ENCODE measurements at places on chromosomes 7 and 10. TPM values are rescaled to one million over a fixed set of nuclear protein-coding genes. Genes with fewer than 3 reads are reported as not detected.

Gene HTRA1
- total RNA-seq, result not detected

Gene DNAJC1
- total RNA-seq, result 30.1 TPM

Gene CACNB2
- not detected for total RNA-seq

Gene CALHM1
- total RNA-seq, result not detected

Gene EFCAB10
- total RNA-seq, result not detected

Gene TNKS2
- 25.6 TPM for total RNA-seq

Gene SLIT1
- total RNA-seq, result 0.17 TPM

Gene LEP
- total RNA-seq, result not detected

Gene KLF14
- total RNA-seq, result not detected

Gene OIT3
- total RNA-seq, result not detected

Gene GPC2
- total RNA-seq, result 2.3 TPM

Gene IKZF1
- total RNA-seq, result 232 TPM

Gene CLDN4
- not detected for total RNA-seq

Gene ACTL6B
- not detected for total RNA-seq

All from activated CD8-positive, alpha-beta memory T cell treated with anti-CD3 and anti-CD28 coated beads for 36 hours (primary cell).